ENCODE measurements at places on chromosomes 2 and 18. TPM values are rescaled to one million over a fixed set of nuclear protein-coding genes. Genes with fewer than 3 reads are reported as not detected.

The BOK gene
- not detected for total RNA-seq

DNA sequence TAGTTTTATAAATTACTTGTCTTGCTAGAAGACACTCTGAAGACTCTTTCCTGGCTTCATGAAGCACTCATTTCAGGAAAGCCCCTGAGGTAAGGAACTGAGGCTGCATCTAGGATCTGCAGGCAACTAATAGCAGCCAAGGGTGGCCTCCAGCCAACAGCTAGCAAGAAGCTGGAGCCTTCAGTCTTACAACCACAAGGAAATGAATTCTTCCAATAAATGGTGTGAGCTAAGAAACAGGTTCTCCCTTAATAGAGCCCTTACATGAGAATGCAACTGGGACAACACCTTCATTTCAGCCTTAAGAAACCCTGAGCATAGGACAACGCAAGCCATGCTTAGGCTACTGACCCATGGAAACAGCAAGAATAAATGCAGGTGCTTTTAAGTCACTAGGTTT is 254.6 kb upstream of the RBBP8 start:
- no peak overlapping the region for H3K4me3 ChIP-seq
- peaks cover 9% of the 10 kb centered on the region for H3K27me3 ChIP-seq
- no peaks in the 10 kb centered on the region for H3K36me3 ChIP-seq
- H3K27ac ChIP-seq: no peak overlapping the region
- DNase-seq: no peak
- no peaks in the 10 kb centered on the region for H3K4me1 ChIP-seq

DNA sequence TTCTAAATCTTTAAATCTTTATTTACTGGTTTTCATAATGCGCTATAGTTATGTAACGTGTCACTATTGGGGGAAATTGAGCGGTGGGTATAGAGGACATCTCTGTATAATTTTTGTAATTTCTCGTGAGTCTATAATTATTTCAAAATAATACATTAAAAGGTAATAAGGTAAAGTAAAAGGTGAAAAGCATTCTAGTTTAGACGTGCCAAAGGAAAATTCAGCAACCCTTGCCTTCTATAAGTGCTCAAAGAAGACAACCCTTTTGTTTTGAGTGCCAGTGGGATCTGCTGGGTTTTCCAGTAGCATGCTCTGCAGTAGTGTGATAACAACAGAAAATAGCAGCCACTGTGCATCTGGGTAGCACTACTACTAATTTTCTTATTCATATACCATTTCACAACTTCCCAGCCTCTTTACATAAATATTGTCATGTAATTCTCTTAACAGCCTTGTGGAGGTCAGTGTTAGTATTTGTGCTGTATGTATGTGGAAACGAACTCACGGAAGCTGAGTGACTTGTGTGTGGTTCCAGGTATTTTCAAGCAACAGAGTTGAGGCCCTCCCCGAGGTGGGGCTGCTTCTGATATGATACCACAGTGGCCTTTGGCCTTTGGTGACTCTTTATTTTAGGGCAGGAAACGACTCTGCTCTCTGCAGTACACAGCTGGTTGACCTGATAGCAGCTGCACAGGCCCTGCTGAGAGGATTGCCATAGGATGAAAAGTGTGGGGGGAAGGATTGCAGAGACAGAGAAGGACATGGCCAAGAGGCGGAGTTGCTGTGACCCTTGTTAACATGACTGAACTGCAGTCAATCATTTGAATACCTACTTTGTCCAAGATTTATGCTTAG is 104.5 kb downstream of the TDRD15 start:
- H3K36me3 ChIP-seq: no peaks in the 10 kb centered on the region
- DNase-seq: no peak
- no peaks in the 10 kb centered on the region for H3K4me1 ChIP-seq
- H3K27me3 ChIP-seq: no peaks in the 10 kb centered on the region

- no peak overlapping the region for H3K4me3 ChIP-seq
- no peak overlapping the region for H3K27ac ChIP-seq
- H3K4me1 ChIP-seq: no peaks in the 10 kb centered on the region
- H3K27me3 ChIP-seq: peaks cover 2% of the 10 kb centered on the region
- H3K36me3 ChIP-seq: no peaks in the 10 kb centered on the region
Measured at GRCh38 chr2:99883358-99883757, 259.0 kb downstream of the AFF3 start.

The TMEM37 gene
- not detected for total RNA-seq

The FBLN7 gene
- 1.1 TPM for total RNA-seq

DNA sequence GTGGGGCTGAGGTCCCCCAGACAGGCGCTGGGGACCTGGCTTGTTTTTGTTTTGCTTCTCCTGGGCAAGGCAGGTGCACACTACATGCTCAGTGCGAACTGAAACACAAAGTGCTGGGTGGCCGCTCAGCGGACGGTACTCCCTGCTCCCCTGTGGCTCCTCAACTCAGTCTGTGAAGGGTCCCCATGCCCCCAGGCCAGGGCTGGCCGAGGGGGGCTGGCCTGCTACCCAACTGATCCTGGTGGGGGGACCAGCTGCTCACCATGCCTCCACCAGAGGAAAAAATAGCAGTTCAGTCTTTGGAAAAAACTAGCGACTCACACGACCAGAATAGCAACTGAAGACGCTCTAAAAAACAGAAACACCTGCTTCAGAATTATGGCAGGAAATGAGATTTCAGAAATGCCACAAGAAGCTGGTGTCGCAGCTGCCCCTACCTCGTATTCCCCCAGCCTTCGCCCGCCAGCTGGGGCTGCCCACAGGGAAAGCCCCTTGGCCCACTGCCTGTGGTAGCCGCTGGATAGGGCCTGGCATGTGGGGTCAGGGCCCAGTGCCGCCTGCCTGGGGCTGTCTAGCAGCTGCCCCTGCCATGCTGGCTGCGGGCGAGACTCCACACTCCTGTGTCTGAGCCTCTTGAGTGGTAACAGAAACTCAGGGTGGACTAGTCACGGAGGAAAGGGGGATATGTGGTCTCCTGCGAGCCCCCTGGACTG is 43.7 kb downstream of the MEX3C start:
- DNase-seq: peak; percentile 68
- peaks cover 2% of the 10 kb centered on the region for H3K36me3 ChIP-seq
- peak overlapping the region; percentile 86 for H3K4me3 ChIP-seq
- peak overlapping the region; percentile 97 for H3K27ac ChIP-seq
- no peaks in the 10 kb centered on the region for H3K27me3 ChIP-seq

GRCh38 chr2:109438773-109439389 is 174.9 kb downstream of the SEPTIN10 start:
- no peaks in the 10 kb centered on the region for H3K4me1 ChIP-seq
- H3K36me3 ChIP-seq: no peaks in the 10 kb centered on the region
- H3K27ac ChIP-seq: no peak overlapping the region
- H3K27me3 ChIP-seq: no peaks in the 10 kb centered on the region
- DNase-seq: no peak

GRCh38 chr18:3525870-3526420 is 76.0 kb downstream of the TGIF1 start:
- peak overlapping the region; percentile 81 for H3K27ac ChIP-seq
- H3K4me3 ChIP-seq: peak overlapping the region; percentile 82
- H3K4me1 ChIP-seq: peaks cover 16% of the 10 kb centered on the region
- H3K36me3 ChIP-seq: no peaks in the 10 kb centered on the region
- DNase-seq: peak; percentile 36

GRCh38 chr2:602571-603359 is 74.4 kb downstream of the TMEM18 start:
- no peak for DNase-seq
- H3K27me3 ChIP-seq: peaks cover 2% of the 10 kb centered on the region
- H3K4me3 ChIP-seq: no peak overlapping the region
- H3K27ac ChIP-seq: no peak overlapping the region
- no peaks in the 10 kb centered on the region for H3K4me1 ChIP-seq

The VSNL1 gene
- not detected for total RNA-seq

DNA sequence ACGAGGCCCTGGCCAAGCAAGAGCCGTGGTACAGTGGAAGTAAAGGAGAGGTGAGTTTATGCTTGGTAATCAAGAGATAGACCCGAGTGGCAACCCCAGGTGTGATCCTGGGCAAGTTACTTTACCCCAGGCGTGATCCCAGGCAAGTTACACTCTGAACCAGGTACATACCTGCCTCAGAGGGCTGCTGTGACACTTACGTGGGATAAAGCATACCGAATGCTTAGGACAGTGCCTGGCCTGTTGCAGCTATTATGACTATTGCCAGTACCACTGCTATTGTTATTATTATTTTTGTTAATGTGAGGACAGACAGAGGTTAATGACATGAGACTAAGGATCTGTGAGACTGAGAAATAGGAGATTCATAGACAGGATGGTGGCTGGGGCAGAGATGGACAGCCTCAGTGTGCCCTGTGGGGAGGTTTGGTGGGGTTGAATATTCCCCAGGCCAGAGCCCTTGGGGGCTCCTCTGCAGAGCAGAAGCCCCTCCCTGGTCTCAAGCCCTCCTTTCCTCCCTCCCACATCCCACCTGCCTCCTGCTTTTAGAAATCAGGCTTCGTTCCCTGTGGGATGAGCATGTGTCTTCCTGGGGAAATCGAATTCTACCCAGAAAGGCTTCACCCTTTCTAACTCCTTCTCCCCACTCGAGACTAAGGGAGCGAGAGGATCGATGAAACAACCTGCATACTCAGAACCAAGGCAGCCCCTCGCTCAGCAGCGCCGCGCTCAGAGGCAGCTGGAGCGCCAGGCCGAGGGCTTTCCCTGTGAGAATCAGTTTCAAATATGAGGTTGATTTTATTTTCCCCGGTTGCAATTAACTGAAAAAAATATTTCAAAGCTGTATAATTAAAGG is 62.0 kb upstream of the SIX3 start:
- H3K36me3 ChIP-seq: no peaks in the 10 kb centered on the region
- no peak overlapping the region for H3K27ac ChIP-seq
- H3K4me1 ChIP-seq: no peaks in the 10 kb centered on the region
- DNase-seq: no peak
- H3K27me3 ChIP-seq: peaks cover 15% of the 10 kb centered on the region
- no peak overlapping the region for H3K4me3 ChIP-seq

- H3K27me3 ChIP-seq: peaks cover 11% of the 10 kb centered on the region
- no peak overlapping the region for H3K4me3 ChIP-seq
- H3K4me1 ChIP-seq: peaks cover 8% of the 10 kb centered on the region
Measured at GRCh38 chr2:27752551-27753237, 18.8 kb upstream of the MRPL33 start.

DNA sequence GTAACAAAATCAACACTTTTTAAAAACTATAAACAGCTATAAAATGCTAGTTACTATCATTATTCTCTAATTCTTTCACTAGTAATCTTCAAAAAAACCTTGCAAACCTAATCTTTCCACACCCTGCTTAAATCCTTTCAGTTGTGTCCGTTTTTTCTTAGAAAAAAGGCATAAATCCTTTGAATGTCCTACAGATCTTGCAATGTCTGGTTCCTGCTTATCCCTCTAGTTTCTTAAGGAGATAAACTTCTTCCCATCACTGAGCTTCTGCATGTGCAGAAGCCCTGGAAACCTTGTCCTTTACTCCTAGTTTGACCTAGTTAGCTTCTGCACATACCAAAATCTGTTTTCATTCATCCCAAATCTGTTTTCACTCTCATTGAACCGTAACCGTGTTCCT is 1.3 kb upstream of the PNO1 start:
- peak overlapping the region; percentile 100 for H3K27ac ChIP-seq
- DNase-seq: no peak
- no peaks in the 10 kb centered on the region for H3K27me3 ChIP-seq
- peaks cover 34% of the 10 kb centered on the region for H3K4me1 ChIP-seq
- peak overlapping the region; percentile 88 for H3K4me3 ChIP-seq

The CGREF1 gene
- total RNA-seq: 1.6 TPM

- peak; percentile 54 for DNase-seq
- peak overlapping the region; percentile 75 for H3K27ac ChIP-seq
- peaks cover 50% of the 10 kb centered on the region for H3K27me3 ChIP-seq
- peaks cover 9% of the 10 kb centered on the region for H3K4me1 ChIP-seq
- H3K36me3 ChIP-seq: no peaks in the 10 kb centered on the region
Measured at GRCh38 chr2:102187496-102188150, 800 bp downstream of the IL1RL2 start.

DNA sequence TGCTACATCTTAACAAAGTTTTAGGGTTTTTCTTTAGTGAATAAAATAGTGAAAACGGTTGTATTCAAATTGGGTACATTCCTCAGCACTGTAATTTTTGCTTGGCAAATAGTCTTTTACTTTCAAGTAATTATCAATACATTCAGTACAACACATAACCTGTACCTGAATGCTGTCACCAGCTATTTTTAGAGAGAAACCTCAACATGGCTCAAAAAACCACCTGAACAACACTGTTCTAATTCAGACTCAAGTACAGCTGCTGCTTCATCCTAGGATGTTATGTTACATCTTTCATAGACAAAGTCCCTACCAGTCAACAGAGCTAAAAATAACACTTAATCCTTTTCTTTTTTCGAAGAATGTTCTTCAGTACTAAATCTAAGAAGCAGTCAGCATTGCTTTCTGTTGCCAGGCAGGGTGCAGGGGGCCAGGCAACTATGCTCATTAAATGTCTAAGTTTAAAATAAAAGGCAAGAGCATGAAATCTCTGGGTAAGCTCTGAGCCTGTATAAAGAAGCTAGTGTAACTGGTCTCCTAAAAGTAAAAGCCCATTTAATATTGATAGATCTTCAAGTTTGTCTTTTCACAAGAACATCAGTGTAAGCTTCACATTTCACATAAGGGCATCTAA is 20.5 kb downstream of the PDIA6 start:
- no peak overlapping the region for H3K27ac ChIP-seq
- H3K4me1 ChIP-seq: peaks cover 8% of the 10 kb centered on the region
- peaks cover 32% of the 10 kb centered on the region for H3K36me3 ChIP-seq
- H3K4me3 ChIP-seq: no peak overlapping the region

GRCh38 chr2:190303647-190304046 is 16.0 kb downstream of the HIBCH start:
- H3K4me1 ChIP-seq: no peaks in the 10 kb centered on the region
- H3K27ac ChIP-seq: no peak overlapping the region
- no peaks in the 10 kb centered on the region for H3K27me3 ChIP-seq
- no peak for DNase-seq

The CRYBA2 gene
- not detected for total RNA-seq

- no peaks in the 10 kb centered on the region for H3K27me3 ChIP-seq
- H3K36me3 ChIP-seq: no peaks in the 10 kb centered on the region
- DNase-seq: no peak
- H3K4me3 ChIP-seq: no peak overlapping the region
- H3K27ac ChIP-seq: no peak overlapping the region
Measured at GRCh38 chr18:64083916-64084315, 65.0 kb downstream of the LINC00305 start.

DNA sequence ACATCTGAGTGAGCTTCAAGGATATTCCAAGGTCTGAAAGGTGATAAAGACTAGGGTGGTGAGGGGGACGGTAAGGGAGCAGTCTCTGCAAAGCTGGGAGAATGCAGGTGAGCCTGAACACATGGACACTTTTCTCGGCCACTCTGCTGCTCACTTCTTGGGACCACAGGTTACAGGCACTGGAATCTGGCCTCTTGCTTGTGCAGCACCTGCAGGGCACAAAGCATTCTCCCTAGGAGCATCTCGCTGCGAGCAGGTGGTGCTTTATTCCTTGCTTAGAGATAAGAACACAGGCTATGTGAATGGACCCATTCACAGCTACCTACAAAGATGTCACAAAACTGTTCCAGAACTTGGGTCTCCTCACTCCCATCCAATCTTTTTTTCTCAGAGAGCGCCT is 153.2 kb downstream of the DDX1 start:
- H3K4me3 ChIP-seq: no peak overlapping the region
- no peak for DNase-seq
- H3K4me1 ChIP-seq: no peaks in the 10 kb centered on the region
- H3K27ac ChIP-seq: no peak overlapping the region
- H3K36me3 ChIP-seq: no peaks in the 10 kb centered on the region

The SLC23A3 gene
- total RNA-seq: 4.7 TPM

The TXNDC2 gene
- not detected for total RNA-seq

The C2orf15 gene
- 2.3 TPM for total RNA-seq

The CTAGE1 gene
- total RNA-seq: not detected
